ENCODE measurements at places on chromosomes 6 and 20.

- no peak for DNase-seq
These were observed 84.7 kb downstream of the DLGAP4 start for GRCh38 chr20:36390719-36391415.

DNA sequence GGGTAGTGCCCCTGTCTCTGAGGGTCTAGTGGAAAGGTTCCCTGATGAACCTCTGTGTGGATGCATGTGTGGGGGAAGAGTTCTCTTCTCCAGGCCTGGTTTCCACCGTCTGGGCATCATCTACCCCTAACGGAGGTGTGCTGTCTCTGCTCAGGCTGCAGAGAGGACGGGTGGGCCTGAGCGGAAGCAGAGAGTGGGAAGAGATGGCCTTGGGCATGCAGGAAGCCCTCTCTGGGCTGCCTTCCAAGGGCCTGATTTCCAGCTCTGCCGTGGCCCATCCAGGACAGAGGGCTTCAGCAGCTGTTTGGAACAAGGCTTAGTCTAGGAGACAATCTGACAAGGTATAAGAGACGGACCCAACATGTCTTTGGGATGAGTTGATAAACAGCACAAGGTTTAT, 220.1 kb upstream of the DTNBP1 start:
- DNase-seq, result no peak

DNA sequence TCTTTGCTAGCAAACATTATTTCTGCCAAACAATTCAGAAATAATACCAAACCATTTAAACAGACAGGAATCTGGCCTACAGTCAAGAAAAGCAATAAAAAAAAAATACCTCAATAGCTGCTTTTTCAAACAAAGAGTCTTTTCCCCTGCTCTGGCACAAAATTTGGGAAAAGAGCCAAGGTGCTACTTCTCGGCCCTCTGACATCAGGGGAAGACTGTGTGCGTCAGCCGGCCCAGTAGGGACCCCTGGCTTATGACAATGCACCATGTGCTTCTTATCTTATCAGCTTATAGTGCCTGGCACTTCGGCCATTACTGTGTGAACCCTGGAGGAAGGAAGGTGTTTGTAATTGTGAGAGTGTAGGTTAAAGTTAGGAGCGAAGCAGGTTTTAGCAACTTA, 89.4 kb downstream of the PDE10A start:
- DNase-seq, result peak; percentile 93

GRCh38 chr20:63469713-63470101, 2.7 kb downstream of the KCNQ2 start:
- DNase-seq, result no peak

- no peak for DNase-seq
These were observed 26.7 kb upstream of the PDE10A start for GRCh38 chr6:165689699-165690098.

- DNase-seq, result no peak
These were observed 186.9 kb downstream of the UTRN start for GRCh38 chr6:144471986-144472385.

DNA sequence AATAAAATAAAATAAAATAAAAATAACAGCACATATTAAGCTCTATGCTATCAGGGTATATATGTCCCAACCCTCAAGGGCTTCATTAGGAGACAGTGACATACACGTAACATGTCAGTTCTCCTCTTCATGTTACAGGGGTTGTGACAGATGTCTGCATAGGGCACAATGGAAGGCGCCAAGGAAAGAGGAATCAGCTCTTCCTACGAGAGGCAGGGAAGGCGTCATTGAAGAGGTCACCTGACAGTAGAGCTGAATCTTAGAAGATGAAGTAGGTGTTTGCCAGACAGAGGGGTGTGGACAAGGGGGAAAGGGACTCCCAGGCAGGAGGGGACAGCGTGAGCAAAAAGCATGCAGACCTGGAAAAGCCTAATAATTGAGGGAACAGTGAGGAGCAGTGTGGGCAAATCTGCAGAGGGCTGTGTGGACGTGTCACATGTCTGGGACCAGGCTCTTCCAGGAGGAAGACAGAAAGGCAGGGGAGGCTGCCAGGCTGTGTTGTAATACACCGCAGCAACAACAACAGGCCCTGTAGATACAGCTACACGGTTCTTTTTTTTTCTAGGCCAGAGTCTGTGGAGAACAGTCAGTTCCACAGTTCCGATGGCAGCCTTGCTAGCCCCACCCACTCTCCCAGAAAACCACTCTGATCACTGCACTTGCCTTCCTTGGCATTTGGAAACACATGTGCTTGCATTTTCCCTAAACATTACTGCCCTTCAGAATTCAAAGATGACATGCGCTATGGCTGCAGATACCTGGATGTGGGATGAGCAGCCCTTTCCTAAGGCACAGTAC, 2.5 kb upstream of the FKBP5 start:
- DNase-seq, result no peak

DNA sequence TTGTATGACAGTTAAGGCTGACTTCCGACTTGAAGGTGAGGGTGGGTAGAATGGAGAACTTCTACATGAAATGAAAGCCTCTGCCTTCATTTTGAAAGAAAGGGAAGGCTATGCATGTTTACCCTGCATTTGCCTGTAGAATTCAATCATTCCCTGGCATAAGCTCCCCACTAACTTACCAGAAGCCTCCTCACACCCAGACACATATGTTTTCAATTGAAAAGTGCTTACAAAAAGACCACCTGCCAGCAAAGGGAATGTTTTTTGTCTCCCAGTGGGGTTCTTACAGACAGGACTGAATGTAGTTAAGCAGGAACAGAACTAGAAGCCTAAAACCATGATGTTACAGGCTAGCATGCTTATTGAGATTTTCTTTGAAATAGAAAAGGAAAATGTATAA, 392.1 kb upstream of the HSF2 start:
- no peak for DNase-seq

DNA sequence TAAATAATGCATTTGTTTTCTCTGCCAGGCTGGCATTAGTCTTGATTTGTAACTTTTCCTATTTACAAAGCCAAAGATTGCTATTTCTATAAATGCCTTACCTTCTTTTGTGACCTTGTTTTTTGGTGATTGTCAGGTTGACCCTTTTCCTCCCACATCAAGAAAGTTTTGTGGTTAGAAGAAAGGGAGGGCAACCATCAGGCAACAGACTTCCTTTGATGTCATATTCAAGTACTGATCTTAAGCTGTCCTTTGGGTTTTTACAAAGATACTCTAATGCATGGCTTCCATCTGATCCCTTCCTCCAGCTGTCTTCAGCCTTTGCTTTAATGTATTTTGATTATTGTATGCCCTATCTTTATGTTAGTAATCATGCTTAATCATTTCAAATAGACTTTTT, 23.9 kb downstream of the RNF217 start:
- DNase-seq, result no peak

DNA sequence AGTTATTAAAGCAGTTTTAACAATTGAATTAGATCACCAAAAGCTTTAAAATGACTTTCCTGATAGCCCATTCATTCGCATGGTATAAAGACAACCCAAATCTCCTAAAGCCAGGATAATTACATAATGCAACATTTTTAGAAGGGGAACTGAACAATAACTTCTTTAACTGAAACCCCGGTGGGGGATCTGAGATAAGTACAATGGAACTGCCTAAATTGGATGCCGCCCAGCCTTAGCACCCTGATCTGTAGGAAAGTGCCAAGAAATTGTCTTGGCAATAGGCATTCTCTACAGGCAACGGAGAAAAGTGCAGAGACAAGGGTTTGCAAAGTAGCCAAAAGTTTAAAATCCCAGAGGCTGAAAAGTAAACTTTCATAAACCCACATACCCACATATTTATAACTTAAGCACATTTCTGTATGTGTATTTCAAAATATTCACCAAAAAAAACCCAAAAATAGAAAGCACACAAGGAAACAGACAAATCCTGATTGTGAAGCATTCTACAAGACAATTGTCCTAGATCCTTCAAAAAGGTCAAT, 98.8 kb upstream of the BEND6 start:
- no peak for DNase-seq

GRCh38 chr6:16132909-16133308, 4.0 kb downstream of the MYLIP start:
- DNase-seq, result no peak

- DNase-seq, result no peak
These were observed 3.1 kb upstream of the MRGBP start for GRCh38 chr20:62792940-62793756.

- no peak for DNase-seq
These were observed 11.2 kb downstream of the RNGTT start for GRCh38 chr6:88952065-88952704.

- peak; percentile 68 for DNase-seq
These were observed at the start of gene CNR1 for GRCh38 chr6:88165844-88166492. Gene CNR1 (minus strand): TSS chr6:88166347. CDS start chr6:88145274, 21,073 bp downstream.

DNA sequence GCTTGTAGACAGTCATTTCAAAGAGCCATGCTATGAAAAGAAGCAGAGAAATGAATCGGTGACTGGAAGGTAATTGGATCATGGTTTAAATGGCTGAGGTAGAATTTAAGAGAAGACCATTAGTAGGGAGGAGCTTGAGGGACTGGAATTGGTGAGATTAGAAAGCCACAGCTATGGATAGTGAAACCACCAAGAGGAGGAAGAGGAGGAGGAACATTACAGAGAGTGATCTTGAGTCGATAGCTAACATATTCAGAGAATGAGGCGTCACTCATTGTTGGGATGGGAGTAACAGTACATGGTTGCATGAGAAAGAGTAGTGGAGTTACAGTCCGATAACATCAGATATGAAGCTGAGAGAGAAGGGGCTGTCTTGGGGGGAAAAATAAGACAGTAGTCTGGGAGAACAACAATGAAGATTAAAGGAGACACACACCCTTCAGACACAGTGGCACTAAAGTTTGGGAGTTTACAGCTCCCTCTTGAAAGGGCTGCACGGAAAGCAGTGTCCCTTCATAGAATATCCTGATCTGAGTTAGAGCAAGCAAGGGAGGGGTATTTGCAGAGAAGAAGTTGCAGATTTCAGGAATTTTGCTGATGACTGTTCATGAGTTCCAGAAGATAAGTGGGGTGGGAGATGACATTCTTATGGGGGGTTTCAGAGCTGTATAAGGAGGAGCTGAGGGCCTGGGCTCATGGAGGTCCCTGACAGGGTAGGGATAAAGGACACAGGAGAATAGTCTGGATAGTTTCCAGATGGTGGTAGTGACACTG, 15.1 kb upstream of the LAMP5 start:
- no peak for DNase-seq
